ENCODE measurements at places on chromosomes 11 and 22.

DNA sequence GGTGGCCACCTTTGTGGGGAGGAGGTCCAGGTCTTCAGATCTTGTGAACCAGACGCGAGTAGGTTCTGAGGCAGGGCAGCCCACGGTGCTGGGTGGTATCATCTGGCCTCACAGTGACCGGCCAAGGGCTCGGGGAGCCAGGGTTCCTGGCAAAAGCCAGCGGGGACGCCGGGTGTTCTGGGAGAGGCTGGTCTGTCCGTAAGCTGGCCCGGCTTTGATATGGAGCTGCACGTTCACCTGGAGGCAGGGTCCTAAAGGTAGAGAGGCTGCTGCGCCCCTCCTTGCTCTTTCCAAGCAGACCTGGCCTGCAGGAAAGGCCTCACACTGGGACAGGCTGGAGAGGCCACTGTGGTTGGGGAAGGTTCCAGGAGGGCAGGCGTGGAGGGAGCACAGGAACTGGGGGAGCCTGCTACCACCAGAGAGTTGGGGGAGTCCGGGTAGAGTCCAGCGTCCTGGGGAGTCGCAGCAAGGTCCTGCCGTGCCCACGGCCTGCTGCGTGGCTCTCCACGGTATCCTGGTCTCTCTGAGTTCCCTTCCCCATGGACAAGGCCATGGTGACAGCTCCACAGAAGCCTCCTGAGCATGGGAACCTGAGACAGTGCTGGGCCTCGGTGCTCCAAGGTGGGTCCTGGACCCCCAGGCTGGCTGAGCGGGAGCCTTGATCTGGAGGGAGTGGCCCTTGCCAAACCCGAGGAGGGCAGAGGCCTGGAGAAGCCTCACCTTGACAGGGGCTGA, 452.4 kb upstream of the B3GAT1 start:
- DNase-seq = no peak

- no peak for DNase-seq
Observed at GRCh38 chr11:120863359-120863758, 160.5 kb upstream of the TBCEL start.

DNA sequence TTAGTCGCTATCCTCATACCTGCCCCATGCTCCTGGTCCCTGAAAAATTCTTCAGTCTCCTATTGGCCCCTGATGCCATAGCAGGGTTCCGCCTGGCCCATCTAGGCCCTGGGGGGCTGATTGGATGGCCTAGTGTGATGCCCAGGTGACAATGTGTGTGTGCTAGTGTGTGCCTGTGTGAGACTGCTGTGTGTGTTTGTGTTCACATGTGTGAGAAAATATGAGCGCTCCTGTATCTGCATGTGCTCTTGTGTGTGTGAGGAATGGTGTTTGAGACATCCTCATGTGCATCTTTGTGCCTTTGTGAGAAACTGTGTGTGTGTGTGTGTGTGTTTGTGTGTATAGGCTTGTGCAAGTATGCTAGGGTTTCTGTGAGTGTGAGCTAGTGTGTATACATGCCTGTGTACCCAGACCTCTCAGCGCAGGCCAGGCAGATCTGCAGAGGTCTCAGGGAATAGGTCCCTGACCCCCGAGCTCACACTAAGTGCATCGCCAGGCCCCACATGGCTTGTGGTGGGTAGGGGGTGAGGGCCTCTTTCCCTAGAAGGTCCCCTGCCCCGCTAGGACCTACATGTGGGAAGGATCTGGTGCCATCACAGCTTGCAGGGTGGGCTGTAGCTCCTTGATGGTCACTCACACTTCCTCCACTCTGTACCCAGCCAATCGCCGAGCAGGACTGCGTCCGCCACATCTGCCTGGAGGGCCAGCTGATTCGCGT, 64.6 kb downstream of the OTOG start:
- DNase-seq = no peak

- DNase-seq = no peak
Observed at GRCh38 chr11:70205049-70205725, 2.1 kb downstream of the FADD start.

GRCh38 chr11:87391496-87391895, 353.8 kb downstream of the TMEM135 start:
- no peak for DNase-seq

DNA sequence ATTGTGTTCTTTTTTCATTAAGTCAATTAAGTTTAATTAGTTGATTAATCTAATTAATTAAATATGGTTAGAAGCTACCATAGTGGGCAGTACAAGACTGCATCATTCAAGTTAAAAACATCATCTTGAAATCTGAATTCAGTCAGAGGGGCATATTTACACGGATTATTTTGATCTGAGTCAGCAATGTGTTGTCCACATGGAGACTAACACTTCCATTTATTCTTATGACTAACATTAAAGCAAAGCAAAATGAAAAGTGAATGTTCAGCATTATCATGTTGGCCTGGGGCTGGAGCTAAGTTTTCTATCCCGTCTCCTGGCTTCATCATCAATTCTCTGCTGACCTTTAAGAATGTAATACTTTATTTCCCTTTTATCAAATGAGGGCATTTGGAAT, 17.3 kb downstream of the FLI1 start:
- no peak for DNase-seq

- no peak for DNase-seq
Observed at GRCh38 chr11:71425860-71426259, 22.3 kb downstream of the DHCR7 start.

- no peak for DNase-seq
Observed at GRCh38 chr11:111566324-111566723, 25.8 kb downstream of the LAYN start.

Measured in hippocampal formation (tissue), 2 donors.